A549 treated with CORT108297 at 1 μM for 4 hours (cell line): ENCODE measurements at places on chromosomes 13 and 19. TPM values are rescaled to one million over a fixed set of nuclear protein-coding genes. Genes with fewer than 3 reads are reported as not detected.

Gene TEX29
- 0.13 to 0.29 TPM in 2 of 5 replicates, not detected in the others for total RNA-seq

Gene RNF17
- total RNA-seq = not detected in 5 replicates

Gene CFAP97D2
- 0.18 TPM in 1 of 5 replicates, not detected in the others for total RNA-seq

Gene CD33
- total RNA-seq = 0.44 TPM in 1 of 5 replicates, not detected in the others

Gene ATP1A3
- 3.6 to 5.7 TPM (median 5.3 TPM) in 5 replicates for total RNA-seq

Gene ENOX1
- total RNA-seq = 0.70 to 1.1 TPM (median 0.80 TPM) in 5 replicates

Gene OLFM2
- 8.2 to 12.8 TPM (median 11.7 TPM) in 5 replicates for total RNA-seq

Gene CTXN1
- total RNA-seq = 8.5 to 24.3 TPM (median 22.2 TPM) in 5 replicates

Gene CGB3
- total RNA-seq = 0.20 to 0.42 TPM in 2 of 5 replicates, not detected in the others

Gene CEP89
- total RNA-seq = 39.9 to 53.0 TPM (median 50.2 TPM) in 5 replicates

Gene LCP1
- total RNA-seq = 0.09 to 0.16 TPM (median 0.14 TPM) in 5 replicates

Gene PCP2
- 0.22 to 0.26 TPM in 2 of 5 replicates, not detected in the others for total RNA-seq

Gene CAB39L
- total RNA-seq = 1.7 to 2.1 TPM (median 1.9 TPM) in 5 replicates

Gene SRRM5
- 0.65 to 1.3 TPM (median 0.76 TPM) in 5 replicates for total RNA-seq

Gene ZNF555
- total RNA-seq = 1.1 to 3.1 TPM (median 2.3 TPM) in 5 replicates

Gene LMTK3
- total RNA-seq = 2.8 to 5.4 TPM (median 4.8 TPM) in 5 replicates

Gene FUT3
- total RNA-seq = 0.06 TPM in 2 of 5 replicates, not detected in the others

Gene AP2S1
- total RNA-seq = 232 to 329 TPM (median 314 TPM) in 5 replicates

Gene PIP5K1C
- 9.7 to 13.8 TPM (median 12.6 TPM) in 5 replicates for total RNA-seq

Gene ZNF85
- total RNA-seq = 0.07 to 0.48 TPM (median 0.13 TPM) in 5 replicates

Gene SLC39A3
- total RNA-seq = 20.6 to 31.3 TPM (median 30.1 TPM) in 5 replicates

Gene DAND5
- total RNA-seq = 0.03 to 0.08 TPM (median 0.06 TPM) in 5 replicates

Gene TMPRSS9
- total RNA-seq = 0.03 to 0.19 TPM (median 0.08 TPM) in 3 of 5 replicates, not detected in the others

Gene ZNF780B
- 6.1 to 8.4 TPM (median 6.4 TPM) in 5 replicates for total RNA-seq

Gene PLIN4
- total RNA-seq = 0.12 to 0.32 TPM (median 0.25 TPM) in 5 replicates

Gene ACP7
- 0.12 to 0.22 TPM (median 0.14 TPM) in 5 replicates for total RNA-seq

Gene DPF1
- total RNA-seq = 3.6 to 4.8 TPM (median 4.3 TPM) in 5 replicates

Gene GDF15
- total RNA-seq = 26.2 to 63.2 TPM (median 48.3 TPM) in 5 replicates

Gene ZNF682
- not detected in 5 replicates for total RNA-seq

Gene PSG1
- total RNA-seq = 0.14 to 0.32 TPM (median 0.27 TPM) in 5 replicates

Gene CDX2
- 0.70 to 1.4 TPM (median 1.1 TPM) in 5 replicates for total RNA-seq

Gene CKM
- not detected in 5 replicates for total RNA-seq

Gene CACNA1A
- 0.07 to 0.25 TPM (median 0.17 TPM) in 5 replicates for total RNA-seq

Gene FAM216B
- not detected in 5 replicates for total RNA-seq

Gene SLC7A9
- 0.27 to 0.76 TPM (median 0.44 TPM) in 5 replicates for total RNA-seq

Gene NUMBL
- 48.5 to 75.7 TPM (median 69.8 TPM) in 5 replicates for total RNA-seq

Gene ACTMAP
- total RNA-seq = 15.0 to 18.8 TPM (median 18.3 TPM) in 5 replicates

Gene CDC42EP5
- total RNA-seq = not detected in 5 replicates

Gene VSTM1
- 0.36 to 0.93 TPM (median 0.50 TPM) in 5 replicates for total RNA-seq

Gene IZUMO4
- 0.40 to 0.66 TPM (median 0.50 TPM) in 5 replicates for total RNA-seq

Gene ATP8A2
- total RNA-seq = not detected in 5 replicates
